NCI-H1930 (cell line): ENCODE measurements at places on chromosomes 3 and 15.
A peak's percentile ranks its signal among the peaks of the same experiment; 100 is the strongest.

DNA sequence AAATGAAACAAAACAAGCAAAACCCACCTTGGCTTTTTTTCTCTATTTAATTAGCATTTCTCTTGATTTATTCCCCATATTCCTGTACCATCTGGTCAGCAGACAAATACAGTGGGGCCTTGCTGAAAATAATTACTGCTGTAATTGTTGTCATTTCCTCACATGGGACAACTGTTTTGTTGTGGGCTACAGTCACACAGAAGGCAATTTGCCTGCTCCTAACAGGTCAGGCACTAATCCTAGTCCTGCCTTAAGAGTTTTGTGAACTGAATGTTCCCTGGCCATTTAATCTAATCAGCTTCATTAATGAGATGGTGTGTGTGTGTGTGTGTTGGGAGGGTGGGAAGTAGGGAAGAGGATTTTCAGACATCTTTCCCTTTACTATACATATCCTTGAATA, 11.6 kb downstream of the TRPC1 start:
- DNase-seq: peak; percentile 26

DNA sequence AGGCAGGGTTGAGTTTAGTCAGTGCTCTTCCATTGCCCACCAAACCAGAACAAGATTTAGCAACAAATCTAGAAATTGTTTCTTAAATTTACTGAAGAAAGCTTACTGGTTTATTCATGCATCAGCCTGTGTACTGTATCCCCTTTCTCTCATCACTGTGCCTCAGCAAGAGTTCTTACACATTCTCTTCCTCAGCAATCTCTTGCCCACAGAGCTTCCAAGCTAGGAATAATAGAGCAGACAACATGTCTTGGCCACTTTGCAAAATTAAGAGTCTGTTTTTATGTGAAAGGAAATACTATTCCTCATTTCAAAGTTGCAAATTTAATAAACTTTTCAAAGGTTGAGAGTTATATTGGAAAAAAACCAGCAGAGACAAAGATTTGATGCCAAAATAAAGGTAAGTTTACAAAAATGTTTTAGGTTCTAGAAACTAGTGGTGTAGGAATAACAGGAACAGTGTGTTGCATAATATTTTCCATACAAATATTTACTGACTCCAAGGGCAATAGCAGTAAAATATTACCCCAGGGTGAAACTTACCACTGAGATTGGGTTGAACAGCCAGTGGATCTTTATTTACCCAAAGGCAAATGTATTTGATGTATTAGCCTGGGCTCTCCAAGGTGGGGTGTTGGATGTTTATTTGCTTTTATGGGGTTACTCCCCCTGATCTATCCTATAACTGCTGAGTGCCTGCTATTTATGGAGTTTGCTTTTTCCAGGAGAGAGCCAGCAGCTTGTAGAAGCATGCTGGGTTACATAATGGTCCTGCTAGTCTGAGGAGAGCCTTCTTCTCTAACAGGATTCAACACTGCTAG, 276.7 kb downstream of the ADAMTSL3 start:
- DNase-seq: no peak

GRCh38 chr15:73991260-73991659, 835 bp downstream of the STOML1 start:
- DNase-seq: no peak

DNA sequence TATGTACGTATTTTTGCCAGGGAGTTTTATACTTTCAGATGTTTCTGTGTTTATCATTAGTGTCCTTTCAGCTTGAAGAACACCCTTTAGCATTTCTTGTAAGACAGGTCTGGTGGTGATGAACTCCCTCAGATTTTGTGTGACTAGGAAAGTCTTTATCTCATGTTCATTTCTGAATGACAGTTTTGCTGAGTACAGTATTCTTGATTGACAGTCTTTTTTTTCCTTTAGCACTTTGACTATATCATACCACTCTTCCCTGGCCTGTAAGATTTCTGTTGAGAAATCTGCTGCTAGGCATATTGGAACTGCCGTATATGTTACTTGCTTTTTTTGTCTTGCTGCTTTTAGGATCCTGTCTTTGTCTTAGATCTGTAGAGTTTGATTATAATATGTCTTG, 5.8 kb downstream of the LNP1 start:
- DNase-seq: no peak

- no peak for DNase-seq
Measured at GRCh38 chr15:78265752-78266224, 1.4 kb downstream of the DNAJA4 start.

- no peak for DNase-seq
Measured at GRCh38 chr3:192833177-192833890, 84.3 kb downstream of the MB21D2 start.

DNA sequence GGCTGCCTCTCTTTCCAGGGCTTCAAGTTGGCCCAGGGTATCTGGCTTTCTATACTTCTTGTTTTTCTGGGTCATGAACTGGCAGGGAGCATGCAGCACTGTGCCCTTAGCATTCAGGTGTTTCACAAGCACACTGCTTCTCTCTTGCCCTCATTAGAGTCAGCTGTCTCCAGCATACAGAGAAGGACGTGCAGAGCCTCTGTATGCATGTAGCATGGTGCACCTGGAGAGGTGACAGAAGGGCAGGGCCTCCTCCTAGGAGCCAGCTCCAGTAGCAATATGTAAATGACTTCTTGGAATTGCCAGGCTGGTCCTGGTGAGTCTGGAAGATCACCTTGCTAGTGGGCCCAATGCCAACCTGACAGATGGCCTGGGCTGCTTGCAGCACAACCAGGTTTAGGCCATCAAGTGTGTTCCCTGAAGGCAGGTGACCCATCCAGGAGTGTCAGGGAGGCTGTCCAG, 44.8 kb upstream of the ATP2C1 start:
- DNase-seq: no peak

DNA sequence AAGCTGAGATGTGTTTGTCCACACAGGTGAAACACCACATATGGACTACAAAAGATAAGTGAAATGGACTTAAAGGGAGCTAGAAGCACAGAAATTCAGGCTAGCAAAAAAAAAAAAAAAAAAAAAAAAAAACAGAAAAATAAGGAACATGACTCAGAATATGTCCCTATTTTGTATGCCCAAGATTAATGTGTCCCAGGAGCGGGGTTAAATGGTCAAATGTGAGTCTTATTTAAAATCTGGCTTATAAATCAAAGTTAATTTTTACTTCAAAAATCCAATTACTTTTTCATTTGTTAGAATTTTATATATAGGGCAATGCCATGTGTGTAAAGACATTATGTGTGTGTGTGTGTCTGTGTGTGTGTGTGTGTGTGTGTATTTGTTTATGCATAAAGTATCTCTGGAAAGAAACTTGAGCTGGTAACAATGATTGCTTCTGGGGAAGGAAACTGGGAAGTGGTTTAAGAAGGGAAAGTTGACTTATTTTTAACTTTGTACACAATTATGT, 986.5 kb downstream of the ROBO2 start:
- no peak for DNase-seq

- no peak for DNase-seq
Measured at GRCh38 chr3:49554633-49555265, 472 bp downstream of the BSN start.

DNA sequence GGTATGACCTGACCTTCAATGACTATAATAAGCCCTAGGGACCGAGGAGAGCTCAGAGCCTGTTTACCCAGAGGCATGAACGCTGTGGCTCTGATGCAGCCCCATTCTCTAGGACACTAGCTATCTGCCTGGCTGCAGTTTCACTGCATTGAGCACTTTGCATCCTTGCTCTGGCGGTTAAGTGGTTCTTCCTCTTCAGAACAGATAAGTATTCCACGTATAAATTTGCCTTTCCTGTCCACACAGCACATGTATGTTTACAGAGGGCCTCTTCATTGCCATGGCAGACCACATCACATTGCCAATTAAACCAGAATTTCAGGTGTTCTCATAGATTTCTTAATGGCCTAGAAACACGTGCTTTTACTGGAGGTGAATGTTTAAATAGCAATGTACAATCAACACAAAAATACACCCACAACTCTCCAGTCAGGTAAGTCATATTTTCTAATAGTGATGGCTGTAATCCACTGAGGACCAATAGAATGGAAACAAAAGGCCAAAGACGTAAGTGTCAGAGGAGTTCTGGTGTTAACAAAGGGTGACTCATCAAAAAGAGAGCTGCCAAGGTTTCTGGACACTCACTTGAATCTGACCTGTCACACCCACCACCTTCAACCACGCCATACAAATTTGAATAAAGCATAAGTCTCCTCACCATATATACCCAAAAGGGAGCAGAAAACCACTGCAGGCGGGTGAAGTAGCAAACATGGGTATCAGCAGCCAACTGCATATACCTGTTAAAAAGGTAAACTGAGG, 553.4 kb downstream of the OCA2 start:
- DNase-seq: no peak

DNA sequence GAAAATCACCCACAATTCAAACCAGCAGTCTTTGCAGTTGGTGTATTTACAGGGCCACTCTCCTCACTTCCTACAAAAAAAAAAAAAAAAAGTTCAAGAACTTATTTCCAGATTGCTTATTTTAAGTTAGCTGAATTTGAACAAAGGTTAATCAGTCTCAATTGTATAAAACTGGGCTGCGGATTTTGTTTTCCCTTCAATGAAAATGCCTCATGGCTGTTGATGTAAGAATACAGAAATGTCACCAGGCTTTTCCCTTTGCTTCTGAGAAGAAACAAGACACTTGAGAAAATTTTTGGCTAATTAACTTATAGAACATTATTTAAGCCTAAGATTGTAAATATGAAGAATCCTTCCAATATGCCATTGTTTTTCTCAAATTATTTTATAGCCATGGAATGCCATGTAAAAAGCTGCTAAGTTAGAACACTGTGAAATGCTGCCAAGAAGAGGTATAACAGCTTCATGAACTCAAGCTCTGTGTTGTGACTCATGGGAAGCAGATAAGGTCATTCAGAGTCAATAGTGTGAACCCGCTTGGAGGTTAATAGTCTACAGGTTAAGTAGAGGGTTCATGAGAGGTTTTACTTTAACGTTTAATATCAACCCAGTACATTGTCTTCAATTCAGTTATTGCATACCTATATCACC, 84.3 kb upstream of the ABI3BP start:
- no peak for DNase-seq

DNA sequence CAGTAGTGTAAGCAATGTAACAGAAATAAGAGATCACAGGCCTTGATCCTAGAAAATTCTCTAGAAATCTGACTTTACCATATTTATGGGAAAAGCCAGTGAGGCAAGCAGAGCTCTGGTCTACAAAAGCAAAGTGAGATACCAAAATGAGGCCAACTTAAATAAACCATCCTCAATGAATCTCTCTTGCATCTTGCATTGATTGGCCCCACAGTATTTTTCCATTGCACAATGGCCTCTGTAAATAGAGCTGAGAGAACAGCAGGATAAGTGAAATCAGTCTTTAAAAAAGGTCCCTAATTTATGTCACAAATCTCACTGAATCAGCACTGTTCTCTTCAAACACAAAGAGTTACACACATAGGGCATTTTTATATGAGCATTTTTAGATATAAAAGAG, 8.9 kb downstream of the CFAP20DC start:
- DNase-seq: no peak

GRCh38 chr3:71784201-71784913, 591 bp downstream of the PROK2 start:
- no peak for DNase-seq

DNA sequence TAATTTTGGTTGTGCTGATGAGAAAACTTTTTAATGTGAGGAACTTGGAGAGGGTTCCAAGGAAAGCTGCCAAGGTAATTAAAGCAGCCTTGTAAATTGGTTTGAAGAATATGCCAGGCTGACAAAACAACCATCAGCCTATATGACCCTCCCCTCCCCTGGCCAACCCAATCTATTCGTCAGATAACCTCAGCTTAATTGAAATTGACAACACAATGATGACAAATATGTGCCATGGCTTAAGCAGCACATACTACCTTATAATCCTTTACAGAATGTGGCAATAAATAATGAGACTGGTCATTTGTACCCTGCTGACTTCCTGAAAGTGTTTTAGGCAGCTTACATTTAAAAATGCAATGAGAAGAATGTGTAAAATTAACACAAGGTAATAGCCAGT, 118.2 kb downstream of the EFHB start:
- no peak for DNase-seq

- DNase-seq: no peak
Measured at GRCh38 chr3:136078421-136079364, 113.2 kb downstream of the PPP2R3A start.

- no peak for DNase-seq
Measured at GRCh38 chr3:126419886-126420786, 25.4 kb downstream of the CFAP100 start.

GRCh38 chr3:120561251-120562045, 34.7 kb upstream of the NDUFB4 start:
- DNase-seq: peak; percentile 23

DNA sequence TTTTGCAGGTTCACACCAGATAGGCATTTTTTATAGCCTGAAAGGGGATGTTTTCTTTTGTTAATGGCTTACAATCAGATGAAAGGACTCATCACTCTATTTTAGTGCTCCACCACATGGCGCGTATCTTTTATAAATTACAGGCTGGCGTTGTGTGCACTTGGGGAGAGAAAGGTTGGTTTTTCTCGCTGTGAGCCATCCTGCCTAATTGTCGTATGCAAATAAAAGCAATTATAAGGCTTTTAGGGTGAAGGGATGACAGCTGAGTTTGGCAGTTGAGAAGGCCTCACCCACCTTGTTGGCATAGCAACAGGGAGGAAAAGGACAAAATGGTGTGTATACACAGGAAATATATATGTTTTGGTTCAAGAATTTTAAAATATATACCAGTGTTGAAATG, 268.0 kb downstream of the NR2F2 start:
- DNase-seq: no peak

DNA sequence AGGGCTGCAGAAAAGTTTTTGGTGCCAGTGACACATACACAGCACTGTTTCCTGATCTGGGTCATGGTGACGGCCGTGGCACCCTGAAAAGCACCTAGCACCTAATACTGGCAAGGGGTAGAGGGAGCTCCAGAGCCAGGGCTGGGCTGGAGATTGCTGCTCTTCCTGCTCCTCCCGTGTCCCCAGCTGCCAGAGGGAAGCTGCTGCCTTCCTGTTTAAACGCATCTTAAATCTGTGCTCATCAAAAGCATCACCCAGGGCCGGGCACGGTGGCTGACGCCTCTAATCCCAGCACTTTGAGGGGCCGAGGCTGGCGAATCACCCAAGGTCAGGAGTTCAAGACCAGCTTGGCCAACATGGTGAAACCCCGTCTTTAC, 156.7 kb upstream of the MEF2A start:
- no peak for DNase-seq

GRCh38 chr15:74188216-74188615, 14.4 kb downstream of the STRA6 start:
- DNase-seq: no peak

GRCh38 chr3:17605032-17605431, 137.4 kb downstream of the TBC1D5 start:
- DNase-seq: no peak
